Fibroblast of the aortic adventitia (primary cell): ENCODE measurements at places on chromosomes 4 and X. TPM values are rescaled to one million over a fixed set of nuclear protein-coding genes. Genes with fewer than 3 reads are reported as not detected.
A peak's percentile ranks its signal among the peaks of the same experiment; 100 is the strongest.

Gene FAM9C
- total RNA-seq = not detected in 2 replicates

Gene PRICKLE3
- total RNA-seq = 2.9 and 5.0 TPM in 2 replicates

Gene TCEAL9
- total RNA-seq = 225 and 327 TPM in 2 replicates

Gene CXCR3
- not detected in 2 replicates for total RNA-seq

Gene CPLX1
- total RNA-seq = not detected in 2 replicates

Gene TKTL2
- not detected in 2 replicates for total RNA-seq

Gene SLC10A4
- not detected in 2 replicates for total RNA-seq

Gene GLRA3
- total RNA-seq = not detected in 2 replicates

Gene SPATA4
- 0.36 TPM in 1 of 2 replicates, not detected in the other for total RNA-seq

Gene NLGN3
- 1.5 and 4.2 TPM in 2 replicates for total RNA-seq

Gene GABRE
- total RNA-seq = 29.4 and 33.2 TPM in 2 replicates

DNA sequence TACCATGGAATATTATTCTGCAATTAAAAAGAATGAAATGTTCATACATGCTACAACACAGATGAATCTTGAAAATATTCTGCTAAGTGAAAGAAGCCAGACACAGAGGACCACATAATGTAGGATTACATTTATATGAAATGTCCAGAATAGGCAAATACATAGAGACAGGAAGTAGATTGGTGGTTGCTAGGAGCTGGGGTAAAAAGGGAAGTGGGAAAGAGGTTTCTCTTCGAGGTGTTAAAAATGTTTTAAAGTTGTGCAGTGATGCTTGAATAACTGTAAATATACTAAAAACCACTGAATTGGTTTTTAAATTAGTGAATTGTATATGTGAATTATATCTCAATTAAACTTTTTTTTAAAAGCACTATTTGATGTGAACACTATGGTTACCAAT is 3.6 kb upstream of the NXT2 start:
- DNase-seq = no peak

GRCh38 chr4:163003979-163004378 is 162.7 kb downstream of the NAF1 start:
- no peak for DNase-seq

GRCh38 chr4:78569306-78569821 is 17.8 kb downstream of the ANXA3 start:
- peak; percentile 92 for DNase-seq

GRCh38 chr4:26162101-26162500 is 158.7 kb upstream of the RBPJ start:
- no peak for DNase-seq

DNA sequence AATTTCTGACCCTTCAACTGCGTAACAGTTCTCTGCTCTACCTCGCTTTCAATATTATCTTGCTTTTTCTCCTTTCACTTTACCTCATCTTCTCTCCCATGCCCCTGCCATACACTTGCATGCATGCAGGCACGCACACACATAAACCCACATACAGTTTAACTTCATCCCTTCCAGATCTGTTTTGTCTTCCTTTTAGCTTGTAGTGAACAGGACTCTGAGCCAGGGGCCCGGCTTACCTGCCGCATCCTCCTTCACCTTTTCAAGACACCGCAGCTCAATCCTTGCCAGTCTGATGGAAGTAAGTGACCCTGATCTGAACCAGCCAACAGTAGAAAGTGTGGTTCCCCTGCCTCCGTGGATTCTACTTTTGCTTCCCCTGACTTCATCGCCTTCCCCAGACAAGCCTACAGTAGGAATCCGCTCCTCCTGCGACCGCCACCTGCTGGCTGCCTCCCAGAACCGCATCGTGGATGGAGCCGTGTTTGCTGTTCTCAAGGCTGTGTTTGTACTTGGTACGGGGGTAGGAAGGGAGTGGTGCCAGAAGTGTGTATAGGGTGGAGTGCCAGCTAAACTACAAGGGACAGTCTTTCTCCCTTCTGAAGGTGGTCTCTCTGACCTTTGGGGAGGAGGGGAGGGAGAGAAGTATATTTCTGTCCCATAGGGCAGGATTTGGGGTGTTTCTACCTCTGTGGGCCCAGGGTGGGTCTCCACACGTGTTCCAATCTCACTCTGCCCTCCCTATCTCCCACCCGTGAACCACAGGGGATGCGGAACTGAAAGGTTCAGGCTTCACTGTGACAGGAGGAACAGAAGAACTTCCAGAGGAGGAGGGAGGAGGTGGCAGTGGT is 10.7 kb downstream of the MED12 start:
- peak; percentile 51 for DNase-seq

- DNase-seq = no peak
These were observed 63.2 kb upstream of the STARD8 start for GRCh38 chrX:68584221-68584620.

- peak; percentile 91 for DNase-seq
These were observed 111.2 kb downstream of the ELOVL6 start for GRCh38 chr4:110087070-110087708.

DNA sequence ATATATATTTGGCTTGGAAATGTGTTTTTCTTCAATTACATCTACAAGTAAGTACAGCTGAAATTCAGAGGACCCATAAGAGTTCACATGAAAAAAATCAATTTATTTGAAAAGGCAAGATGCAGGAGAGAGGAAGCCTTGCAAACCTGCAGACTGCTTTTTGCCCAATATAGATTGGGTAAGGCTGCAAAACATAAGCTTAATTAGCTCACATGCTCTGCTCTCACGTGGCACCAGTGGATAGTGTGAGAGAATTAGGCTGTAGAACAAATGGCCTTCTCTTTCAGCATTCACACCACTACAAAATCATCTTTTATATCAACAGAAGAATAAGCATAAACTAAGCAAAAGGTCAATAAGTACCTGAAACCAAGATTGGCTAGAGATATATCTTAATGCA is 26.1 kb downstream of the NUDT6 start:
- no peak for DNase-seq

DNA sequence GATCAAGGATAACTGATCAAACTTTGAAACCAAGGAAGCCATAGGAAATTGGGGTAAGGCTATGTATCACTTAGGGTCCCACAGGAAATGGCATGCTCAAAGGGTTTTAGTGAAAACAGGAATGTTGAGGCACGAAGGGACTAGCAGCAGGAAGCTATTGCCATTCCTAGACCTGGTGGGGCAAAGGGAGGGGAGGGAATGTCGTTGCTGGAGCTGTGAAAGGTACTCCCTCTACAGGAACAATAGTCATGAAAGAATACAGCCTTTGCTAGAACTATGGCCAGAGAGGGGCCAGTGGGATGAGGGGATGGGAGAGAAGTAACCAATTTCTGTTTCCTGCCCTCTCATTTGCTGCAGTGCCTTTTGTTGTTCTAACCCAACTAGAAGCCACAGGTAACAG is 11.9 kb downstream of the REPS2 start:
- no peak for DNase-seq

DNA sequence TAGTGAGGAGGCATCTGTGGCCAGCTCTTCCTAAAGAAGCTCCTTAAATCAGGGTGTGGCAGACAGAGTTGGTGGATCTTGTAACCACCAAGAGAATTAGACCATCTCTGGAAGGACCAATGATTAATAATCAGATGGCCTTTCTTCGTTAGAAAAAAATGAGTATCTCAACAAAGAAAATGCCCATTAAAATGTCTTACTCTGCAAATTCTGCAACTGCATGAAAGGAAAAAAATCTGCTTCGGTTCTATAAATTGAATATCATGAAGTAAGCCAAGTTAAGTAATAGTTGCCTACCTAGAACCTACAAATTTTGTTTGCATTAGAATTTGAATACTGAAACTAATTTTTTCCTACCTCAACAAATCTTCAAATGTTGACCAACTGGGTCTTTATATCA is 4.2 kb upstream of the DCLK2 start:
- no peak for DNase-seq

- no peak for DNase-seq
These were observed 167.5 kb upstream of the DGKK start for GRCh38 chrX:50638123-50638522.

- no peak for DNase-seq
These were observed 19.9 kb upstream of the TRIM61 start for GRCh38 chr4:164997324-164997723.

- no peak for DNase-seq
These were observed 15.6 kb downstream of the LAMTOR3 start for GRCh38 chr4:99878604-99879003.

DNA sequence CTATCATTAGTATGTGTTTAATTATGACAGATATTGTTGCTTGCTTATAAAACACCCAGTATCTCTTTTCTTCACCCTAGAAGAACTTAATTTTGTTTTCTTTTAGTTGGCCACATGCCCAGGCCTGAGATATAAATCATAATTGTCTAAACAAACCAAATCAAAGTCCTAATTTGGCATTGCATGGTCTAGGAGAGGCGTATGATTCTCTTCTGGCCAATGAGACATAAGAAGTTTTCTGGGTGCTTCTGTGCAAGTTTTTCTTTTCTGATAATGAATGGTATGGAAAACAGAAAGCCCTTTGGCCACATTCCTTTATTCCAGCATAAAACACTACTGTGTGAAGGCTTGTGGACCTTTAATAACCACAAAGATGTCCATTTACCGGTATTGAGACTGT is 192.9 kb upstream of the CTSO start:
- no peak for DNase-seq

DNA sequence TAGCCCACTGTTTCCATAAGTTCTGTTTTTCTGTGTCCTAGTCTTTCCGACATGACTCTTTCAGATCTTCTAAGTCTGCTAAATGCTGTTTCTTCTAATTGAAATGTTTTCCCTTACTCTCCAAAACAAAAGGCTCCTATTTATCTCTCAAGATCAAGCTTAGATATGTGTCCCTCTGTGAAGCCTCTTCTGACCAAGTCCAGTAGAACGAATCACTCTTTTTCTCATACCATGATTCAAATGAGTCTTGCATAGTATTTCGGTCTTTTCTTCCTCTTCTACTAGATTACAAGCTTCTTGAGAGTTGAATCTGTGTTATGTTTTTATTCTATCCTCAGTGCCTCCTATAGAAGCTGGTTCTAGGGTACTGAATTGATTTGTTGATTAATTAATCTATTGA is 45.3 kb upstream of the PRDM8 start:
- DNase-seq = no peak

DNA sequence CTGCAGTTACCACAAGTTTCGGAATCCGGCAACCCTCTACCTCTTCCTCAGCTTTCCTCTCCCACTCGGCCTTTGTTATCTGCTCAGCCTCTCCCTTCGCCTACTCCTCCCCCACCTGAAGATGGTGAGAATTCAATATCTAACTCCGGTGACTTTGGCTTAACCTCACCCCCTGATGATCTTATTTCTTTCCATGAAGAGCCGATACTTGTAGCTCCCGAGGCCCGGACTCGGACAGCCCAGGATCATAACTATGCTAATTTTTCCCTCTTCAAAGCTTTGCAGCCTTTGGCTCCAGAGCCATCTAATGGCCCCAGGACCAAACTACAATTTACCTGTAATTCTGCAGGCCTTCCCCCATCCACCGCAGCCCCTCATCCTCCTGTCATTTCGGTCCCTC is 32.0 kb upstream of the MGST2 start:
- peak; percentile 57 for DNase-seq
